ENCODE measurements at places on chromosomes 5 and 9.

DNA sequence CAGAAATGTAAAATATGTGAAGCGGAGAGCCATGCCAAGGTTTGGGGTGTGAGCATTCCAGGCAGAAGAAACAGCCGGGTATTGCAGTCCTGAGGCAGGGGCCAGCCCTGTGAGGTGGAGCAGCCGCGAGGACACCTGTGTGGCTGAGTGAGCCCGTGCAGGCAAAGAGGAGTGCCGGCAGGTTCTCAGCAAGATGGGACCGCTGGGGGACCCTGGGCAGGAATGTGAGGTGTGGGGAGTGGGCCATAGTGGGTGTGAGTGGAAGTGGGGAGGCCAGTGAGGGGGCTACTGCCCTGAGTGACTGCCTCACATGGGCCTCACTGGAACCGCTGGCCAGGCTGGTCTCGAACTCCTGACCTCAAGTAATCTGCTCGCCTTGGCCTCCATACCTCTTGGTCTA, 8.1 kb upstream of the PRR7 start:
- no peak for DNase-seq

- no peak for DNase-seq
Observed at GRCh38 chr5:159448841-159449407, 118.6 kb upstream of the IL12B start.

DNA sequence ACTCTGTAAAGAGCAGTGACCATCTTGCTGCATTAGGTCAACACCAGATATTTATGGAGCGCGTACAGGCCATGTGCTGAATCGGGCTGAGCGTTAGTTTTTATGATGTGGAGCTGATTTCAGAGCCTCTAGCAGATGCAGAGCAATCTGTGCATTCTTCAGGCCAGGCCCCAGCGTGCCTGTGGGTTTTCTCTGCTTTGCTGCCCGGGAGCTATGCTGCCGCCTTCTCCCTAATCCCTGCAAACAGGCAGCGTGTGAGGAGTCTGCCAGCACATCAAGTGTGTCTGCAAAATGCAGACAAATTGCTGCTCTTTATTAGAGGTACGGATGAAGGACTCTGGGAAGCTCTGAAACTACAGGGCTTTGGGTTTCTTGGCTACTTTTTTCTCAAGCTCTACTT, 170.0 kb downstream of the NTRK2 start:
- DNase-seq: peak; percentile 53

GRCh38 chr5:158463938-158464337, 605.0 kb upstream of the CLINT1 start:
- no peak for DNase-seq

DNA sequence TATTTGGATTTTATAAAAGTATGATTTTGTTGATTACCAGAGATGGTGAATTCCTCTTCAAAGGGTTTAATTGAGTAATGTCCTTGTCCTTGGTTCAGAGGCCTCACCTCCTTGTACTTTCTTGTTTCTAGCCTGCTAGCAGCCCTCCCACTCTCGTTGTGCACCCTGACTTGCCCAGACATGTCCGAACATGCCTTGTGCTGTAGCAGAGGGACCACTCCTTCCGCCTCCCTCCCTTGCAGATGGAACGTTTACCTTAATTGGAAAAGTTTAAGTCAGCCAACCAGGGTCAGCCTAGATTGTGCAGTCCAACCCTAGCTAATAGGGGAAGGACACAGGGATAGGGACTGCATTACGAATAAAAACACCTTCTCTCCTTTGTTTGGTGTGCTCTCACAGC, 406.9 kb upstream of the NMUR2 start:
- DNase-seq: no peak
